ENCODE measurements at places on chromosomes 4 and X.

GRCh38 chrX:107773206-107773605 is 2.4 kb downstream of the TSC22D3 start:
- peak; percentile 2 for DNase-seq

- DNase-seq = no peak
Measured at GRCh38 chr4:1459081-1459721, 53.0 kb upstream of the NKX1-1 start.

GRCh38 chr4:98496152-98496845 is 162.1 kb downstream of the TSPAN5 start:
- DNase-seq = no peak

GRCh38 chrX:115058276-115058675 is 40.9 kb upstream of the IL13RA2 start:
- DNase-seq = no peak

GRCh38 chr4:165604181-165604580 is 225.4 kb downstream of the CPE start:
- no peak for DNase-seq

DNA sequence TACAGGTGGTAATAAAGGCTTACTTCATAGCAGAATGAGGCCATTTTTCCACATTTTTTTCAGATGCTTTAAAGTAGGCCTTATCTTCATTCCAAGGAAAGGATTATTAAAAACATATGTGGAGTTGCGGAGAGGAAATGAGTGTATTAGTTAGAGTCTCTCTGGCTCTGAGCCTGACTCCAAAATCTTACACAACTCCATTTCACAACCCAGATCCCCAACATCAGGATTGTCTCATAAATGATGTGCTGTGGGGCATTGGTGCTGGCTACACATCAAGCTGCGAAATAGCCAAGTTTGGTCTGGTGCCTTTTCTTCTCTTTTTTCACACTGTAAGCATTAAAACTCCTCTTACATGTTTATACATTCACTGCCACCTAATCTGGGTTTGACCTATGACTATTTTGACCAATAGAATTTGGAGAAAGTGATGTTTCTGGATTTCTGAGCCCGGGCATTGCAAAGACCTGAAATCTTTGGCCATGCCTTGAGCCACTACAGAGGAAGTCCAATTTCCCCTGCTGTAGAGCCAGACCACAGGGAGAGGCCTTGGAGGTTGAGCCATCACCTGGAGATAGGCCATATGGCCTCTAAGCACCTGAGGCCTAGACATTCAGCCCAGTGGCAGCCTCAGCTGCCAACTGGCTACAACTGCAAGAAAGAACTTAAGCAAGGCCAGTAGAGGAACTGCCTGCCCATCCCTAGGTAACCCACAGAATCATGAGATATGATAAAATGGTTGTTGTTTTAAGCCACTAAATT is 16.7 kb upstream of the SOD3 start:
- no peak for DNase-seq

DNA sequence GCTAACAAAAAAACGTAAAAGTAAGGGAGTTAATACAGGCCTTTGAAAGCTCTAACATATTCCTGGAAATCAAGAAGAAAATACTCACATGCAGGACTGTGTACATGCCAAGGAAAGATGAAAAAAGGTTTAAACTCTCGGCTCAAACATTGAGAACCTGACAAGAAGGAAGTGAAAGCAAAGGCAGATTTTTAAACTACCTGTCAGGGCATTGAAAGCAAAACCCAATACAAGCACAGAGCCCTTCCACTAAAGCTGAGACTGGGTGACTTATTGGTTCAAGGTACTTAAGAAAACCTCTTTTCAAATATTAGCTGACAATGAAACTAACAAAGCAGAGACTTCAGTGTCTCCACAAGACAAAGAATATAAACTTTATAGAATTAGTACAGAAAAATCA is 313.0 kb upstream of the GRID2 start:
- DNase-seq = no peak

DNA sequence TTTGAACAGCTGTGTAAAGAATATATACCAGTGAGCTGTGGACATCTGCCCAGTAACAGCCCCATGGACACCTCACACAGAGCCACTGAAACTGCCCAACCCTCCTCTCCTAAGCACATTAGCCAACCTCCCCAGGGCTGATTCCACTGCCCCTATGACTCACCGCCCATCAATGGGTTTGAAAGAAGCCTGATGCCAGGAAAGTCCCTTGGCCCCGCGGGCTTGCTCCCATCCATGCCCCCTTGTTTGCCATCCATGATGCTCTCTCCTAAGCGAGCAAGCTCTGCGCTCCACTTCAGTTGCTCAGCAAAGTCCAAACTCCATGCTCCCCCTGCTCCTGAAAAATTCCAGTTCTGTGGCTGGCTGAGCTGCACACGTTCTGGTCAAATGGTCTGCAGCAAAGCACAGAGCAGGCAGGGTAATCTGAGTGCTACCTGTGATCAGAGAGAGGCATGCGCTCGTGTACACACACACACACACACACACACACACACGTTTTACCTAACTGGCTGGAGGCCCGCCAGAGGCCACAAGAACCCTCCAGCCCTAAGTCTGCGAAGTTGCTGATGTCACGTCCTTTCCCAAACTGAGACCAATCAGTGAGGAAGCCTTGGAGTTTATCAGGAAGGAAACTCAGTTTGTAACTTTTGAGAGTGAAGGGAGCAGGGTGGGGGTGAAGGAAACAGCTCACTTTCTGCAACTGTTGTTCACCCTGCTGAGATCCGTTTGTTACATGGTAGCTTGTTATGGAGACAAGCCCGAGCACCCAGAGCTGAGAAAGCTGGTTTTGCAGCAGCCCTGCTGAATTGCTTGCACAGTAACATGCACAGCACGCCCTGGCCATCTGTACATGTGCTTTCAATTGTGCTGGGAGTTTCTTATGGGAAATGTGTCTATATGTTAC is at the start of gene ASB9:
ASB9 (minus strand) TSS at position 466 of the 904 bp plus-strand sequence; CDS start at position 257, 209 bp downstream.
- no peak for DNase-seq

DNA sequence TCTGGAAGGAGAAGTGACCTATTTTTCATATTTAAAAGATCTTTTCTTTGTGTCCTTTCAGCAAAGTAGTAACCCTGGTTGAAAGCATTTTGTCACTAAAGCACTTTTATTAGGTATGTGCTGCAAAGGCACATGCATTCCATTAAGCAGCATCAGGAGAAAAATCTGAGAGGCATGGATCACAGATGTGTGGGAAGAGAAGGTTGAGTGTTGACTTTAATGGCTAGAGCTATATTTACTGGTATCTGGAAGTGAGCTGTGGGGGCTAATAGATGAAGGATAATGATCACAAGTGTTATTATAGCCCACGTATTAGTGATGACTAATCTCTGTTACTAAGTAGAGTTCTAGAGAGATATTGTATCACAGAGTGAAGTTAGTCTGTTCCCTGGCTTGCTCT is 1520.7 kb downstream of the ARAP2 start:
- DNase-seq = no peak

DNA sequence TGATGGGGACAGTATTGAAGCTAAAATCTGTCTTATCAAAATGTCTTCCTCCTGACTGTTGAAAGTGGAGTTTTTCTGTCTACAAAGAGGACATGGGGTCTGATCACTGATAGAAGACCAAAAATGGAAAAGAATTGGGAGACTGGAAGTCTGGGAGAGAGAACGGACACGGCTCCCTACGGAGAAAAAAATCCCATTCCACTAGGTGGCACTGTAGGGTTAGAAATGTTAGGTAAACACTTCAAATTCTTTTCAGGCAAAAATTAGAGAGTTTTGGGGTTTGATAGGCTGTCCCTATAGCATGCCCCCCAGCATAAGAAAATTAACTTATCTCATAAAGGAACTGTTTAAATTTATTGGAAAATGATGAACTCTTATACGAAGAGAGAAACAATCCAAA is 200.5 kb downstream of the FAM133A start:
- no peak for DNase-seq

GRCh38 chrX:78643874-78644273 is 15.3 kb downstream of the RTL3 start:
- DNase-seq = no peak

DNA sequence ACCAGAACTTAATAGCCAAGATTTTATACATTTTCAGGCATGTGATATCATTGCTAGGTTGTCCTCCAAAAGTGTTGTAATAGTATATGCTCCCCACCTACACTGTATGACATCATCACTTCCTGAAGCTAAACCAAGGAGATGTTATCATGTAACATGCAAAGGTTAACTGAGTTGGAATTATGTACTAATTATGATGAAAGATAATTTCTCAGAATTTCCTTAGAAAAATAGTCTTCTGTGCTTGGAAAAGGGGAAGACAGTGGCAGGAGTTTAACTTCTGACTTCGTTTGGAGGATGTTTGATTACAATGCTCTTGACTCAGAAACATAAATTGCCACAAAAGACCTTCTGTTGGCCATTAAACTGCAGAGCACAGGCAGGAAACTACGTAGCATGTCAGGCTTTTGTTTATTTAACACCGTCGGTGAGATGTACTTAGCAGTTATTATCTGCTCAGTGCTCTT is 83.6 kb upstream of the GUCY1A1 start:
- DNase-seq = no peak

GRCh38 chrX:71949844-71950445 is 39.3 kb downstream of the NHSL2 start:
- DNase-seq = no peak

DNA sequence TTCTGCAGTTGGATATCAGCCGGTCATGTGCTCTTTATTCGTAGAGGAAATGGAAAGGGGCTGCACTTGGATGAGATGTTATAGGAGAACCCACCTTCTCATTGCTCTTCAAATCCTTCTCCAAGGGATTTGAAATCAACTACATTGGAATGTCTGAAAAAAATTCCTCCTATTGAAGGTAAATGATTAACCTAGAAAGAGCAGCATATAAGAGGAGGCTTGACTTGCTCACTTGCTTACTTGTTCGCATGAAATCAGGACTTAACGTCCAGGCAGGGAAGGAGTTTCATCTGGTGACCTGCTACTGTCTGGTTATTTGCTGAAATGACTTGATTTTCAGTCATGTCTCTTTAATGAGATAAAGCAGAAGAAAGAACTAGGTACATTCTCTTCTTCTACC is 338.4 kb upstream of the NOCT start:
- no peak for DNase-seq

GRCh38 chr4:94477227-94477626 is 25.5 kb downstream of the PDLIM5 start:
- DNase-seq = no peak

DNA sequence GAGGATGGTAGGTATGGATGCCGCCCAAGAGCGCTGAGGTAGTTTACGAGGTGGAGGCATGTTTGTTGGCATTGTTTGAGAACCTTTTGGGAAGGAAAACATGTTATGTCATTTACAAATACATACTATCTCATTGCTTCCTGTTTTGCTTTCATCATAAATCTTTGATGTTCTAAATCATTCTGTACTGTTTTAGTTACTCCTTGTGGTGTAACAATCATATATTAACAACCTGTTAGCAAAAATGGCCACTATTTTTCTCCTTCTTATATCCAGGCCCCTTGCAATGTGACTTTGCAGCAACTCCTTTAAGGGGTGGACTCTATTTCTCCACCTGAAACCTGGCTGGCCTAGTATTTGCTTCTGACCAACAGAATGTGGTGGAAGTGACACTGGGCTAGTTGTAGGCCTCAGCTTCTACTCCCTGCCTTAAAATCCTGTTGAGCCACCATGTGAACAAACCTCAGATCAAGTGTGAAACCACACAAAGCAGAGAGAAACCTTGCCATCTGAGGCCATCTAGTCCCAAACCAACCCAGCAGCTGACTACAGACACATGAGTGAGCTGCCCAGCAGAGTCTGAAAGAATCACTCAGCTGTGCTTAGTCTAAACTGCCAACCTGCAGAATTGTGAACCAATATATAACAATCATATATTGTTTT is 15.8 kb upstream of the CXorf38 start:
- DNase-seq = no peak

- no peak for DNase-seq
Measured at GRCh38 chr4:40502220-40502619, 127.4 kb downstream of the RBM47 start.

DNA sequence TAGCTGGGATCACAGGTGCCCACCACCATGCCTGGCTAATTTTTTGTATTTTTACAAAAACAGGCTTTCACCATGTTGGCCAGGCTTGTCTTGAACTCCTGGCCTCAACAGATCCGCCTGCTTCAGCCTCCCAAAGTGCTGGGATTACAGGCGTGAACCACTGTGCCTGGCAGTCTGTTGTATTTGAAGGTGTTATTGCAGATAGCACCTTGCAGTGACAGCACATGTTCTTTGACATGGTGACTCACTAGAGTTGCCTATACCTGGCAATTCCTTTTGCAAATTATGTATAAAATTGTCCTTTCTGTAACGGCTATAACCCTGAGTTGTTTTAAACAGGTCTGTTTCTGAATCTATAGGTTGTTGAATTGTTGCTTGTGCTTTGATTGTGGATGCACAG is 7.9 kb downstream of the OGT start:
- DNase-seq = no peak

DNA sequence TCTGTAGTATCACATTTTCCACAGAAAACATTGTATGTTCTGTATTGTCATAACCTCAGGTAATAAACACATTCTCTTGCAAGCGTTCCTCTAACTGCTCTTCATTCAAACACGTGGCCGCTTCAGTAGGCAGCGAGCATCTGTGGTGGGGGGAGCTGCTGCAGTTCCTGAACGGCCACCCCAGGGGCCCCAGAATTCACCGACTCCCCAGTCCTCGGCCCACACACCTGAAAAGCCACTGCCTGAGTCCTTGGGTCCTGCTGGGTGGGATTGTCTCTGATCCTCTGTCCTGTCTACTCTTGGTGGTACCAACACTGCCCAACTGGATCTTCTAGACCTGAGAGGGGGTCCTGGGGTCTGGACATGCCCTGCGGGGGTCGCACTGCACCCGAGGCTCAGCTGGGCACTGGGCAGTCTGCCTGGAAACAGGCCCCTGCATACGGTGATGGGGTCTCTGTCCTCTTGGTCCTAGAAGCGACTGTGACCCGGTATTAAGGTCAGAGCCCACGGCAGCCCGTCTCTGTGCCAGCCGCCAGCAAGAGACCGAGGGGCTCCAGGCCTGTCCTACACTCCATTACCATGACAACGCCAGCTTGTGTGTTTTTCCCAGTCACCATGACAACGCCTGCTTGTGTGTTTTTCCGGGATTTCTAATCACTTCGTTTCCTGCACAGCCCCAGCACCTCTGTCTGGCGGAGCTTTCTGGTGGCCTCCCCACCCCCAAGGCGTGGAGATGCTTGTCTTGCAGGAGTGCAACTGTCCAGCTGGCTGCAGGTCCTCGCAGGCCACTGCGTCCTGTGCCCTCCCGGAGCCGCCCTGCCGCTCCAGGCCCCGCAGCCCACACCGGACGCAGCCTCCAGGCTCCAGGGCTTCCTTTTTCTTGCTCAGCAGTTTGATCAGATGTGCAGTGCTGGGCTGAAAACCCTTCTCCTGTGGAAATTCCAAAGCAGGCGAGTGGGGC is 16.0 kb downstream of the CTBP1 start:
- no peak for DNase-seq

DNA sequence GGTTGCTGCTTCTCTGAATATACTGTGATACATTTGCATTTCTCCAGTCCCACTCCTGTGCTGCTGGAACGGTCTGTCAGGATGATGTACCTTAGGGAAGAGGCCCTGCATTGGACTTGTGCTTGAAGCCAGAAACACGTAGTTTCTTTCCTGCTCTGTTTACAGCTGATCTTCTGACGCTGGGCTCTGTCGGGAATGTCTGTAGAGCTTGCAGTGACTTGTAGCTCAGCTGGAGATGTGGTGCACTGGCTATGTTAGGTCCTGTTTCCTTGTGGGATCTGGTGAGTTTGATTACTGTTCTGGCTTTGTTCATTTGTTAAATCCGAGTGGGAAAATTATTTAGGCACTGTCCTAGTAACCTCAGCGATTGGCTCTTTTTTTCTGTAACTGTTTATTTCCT is 137.2 kb upstream of the WDR1 start:
- no peak for DNase-seq

All from NCI-H526 treated with DMSO at 0.1 percent for 48 hours (cell line).